LNCaP clone FGC (cell line): ENCODE measurements at places on chromosomes 2 and 18.

DNA sequence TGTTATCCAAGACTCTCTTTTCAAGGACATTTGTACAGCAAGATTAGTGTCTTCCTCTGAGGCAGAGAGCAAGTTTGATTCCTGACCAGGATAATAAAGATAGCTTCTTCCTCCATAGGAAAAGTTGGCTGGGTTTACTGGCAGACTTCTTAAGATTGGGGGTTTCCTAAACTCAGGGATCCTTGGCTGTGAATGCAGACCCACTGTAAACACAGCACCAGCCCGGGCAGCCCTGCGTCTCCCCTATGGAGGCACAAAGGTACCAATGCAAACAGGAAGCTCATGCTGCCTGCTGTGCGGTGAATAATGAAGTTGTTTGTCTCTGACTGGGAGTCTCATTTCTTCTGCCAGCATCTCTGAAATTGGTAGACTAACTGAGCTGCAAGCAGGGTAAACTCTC is 96.2 kb upstream of the ARHGAP28 start:
- DNase-seq = no peak

GRCh38 chr2:205407984-205408383 is 274.3 kb upstream of the NRP2 start:
- DNase-seq = no peak

DNA sequence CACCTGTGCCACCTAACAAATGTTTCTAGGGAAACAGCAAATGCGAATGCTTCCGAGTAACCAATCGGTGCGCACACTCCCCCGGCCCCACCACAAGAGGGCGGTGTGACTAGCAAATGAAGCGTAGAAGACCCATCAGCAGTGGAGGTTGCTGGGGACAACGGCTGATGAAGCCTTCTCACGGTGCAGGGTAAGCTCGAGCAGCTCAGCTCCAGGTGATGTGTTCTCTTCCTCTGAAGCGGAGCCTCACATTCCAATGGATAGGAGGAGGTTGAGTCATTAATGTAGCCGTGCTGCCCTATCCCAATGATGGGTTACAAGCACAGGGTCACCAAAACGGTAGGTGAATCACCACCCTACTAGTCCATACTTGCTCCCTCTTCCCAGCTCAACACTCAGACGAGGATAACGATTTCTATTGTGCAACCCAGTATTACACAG is 127.6 kb upstream of the TWIST2 start:
- no peak for DNase-seq

DNA sequence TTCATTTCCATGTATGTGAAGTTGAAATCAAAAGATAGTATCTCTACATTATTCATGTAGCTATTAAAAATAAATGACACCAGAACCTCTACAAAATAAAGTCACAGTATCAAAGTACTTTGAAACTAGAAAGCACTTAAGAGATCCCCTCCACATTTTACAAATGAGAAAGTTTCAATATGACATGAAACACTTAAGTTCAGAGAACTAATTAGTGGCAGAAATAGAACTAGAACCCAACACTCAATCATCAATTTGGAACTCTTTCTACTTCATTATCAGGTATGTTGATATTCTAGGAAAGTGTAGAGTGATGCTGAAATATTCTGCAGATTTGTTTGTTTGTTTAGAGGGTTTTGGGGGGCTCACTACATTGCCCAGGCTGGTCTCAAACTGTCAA is 145.6 kb downstream of the MEMO1 start:
- no peak for DNase-seq

GRCh38 chr18:58247363-58247834 is 203.4 kb downstream of the NEDD4L start:
- DNase-seq = no peak

- DNase-seq = peak; percentile 95
Observed at GRCh38 chr18:3595369-3596273, 145.6 kb downstream of the TGIF1 start.

DNA sequence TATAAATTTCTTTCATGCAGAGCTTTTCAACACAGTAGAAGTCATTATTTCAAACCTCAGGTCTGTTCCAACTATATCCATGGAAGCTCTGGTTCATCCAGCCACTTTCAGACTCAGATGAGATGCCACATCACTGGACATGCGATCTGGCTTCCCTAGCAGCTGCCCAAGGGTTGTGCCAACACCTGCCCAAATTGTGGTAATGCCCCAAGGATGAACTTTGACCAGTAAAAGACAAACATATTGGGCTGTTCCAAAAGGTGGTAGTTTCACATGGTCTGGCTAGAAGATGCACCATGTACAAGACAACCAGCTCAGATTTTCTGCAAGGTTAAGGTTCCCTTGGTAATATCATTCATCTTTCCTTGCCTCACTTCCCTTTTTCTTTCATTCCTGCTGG is 101.9 kb downstream of the THADA start:
- DNase-seq = no peak

- no peak for DNase-seq
Observed at GRCh38 chr2:121888189-121888557, 132.7 kb downstream of the TSN start.

DNA sequence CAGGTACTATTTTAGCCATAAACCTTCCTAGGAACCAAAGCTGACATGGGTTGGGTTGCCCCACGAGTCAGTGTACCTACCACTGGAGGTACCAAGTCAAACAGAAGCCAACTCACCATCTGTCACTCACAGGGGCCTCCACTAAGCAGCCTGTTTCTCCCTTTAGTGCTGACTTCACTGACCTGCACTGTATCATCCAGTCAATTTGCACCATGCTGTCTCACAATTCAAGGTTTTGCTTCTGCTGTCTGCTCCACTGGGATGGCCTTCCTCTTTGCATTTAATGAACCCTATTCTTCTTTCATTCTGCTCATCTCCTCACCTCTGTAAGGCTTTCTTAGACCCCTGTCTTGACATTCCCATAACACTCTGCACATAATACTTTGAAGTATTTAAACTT is 47.2 kb downstream of the EIF2AK3 start:
- DNase-seq = no peak
